Activated CD8-positive, alpha-beta memory T cell treated with anti-CD3 and anti-CD28 coated beads, Interleukin-2, amount 50 U/mL, for 48 hours (primary cell): ENCODE measurements at places on chromosomes 16 and 17.

DNA sequence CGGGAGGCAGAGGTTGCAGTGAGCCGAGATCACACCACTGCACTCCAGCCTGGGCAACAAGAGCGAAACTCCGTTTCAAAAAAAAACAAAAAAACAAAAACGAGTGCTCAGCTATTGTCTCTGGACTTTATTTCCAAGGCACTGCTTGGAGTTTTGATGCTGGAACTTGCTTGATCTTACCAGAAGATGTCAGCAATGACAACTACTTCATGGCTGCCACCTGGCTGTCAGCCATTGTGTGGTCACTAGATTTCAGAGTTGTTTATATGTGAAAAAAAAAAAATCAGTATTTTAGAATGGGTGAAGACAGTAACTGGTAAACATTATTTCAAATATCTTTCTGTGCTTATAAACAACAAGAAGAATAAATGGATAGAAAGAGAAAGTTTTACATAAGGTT is 26.3 kb upstream of the OR4D1 start:
- DNase-seq = no peak

- no peak for DNase-seq
Measured at GRCh38 chr17:28969706-28970393, 18.5 kb upstream of the PHF12 start.

DNA sequence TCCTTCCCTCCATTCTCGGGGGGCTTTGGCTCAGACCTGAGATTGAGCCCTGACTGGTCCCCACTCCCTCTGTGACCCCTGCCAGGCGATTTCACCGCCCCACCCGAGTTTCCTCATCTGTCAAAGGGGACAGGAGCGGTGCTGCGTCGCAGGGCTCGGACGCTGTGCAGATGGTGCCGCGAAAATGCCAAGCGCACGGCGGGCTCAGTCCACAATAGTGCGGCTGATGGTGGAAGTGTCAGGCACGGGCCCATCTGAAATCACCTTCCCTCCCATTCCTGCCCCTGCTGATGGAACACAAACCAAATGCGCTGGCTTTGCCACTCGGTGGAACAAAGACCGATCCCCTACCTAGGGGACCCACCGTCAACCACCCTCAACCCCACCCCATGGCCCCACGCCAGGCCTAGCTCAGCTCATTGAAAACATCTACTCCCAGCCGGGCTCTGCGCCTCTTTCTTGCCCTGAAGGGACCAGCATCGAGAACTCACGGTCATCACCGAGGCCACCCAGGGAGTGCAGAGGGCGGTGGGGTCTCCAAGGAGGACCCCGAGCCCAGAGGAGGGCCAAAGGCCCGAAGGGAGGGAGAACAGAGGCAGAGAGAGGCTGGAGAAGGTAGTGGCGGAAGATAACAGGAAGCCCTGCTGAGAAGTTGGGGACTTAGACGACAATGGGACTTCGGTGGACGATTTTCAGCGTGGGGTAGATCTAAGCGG is 1.4 kb downstream of the CARHSP1 start:
- no peak for DNase-seq

- DNase-seq = no peak
Measured at GRCh38 chr16:8730335-8730915, 56.0 kb downstream of the ABAT start.
